ENCODE measurements at places on chromosomes 16 and 17.

DNA sequence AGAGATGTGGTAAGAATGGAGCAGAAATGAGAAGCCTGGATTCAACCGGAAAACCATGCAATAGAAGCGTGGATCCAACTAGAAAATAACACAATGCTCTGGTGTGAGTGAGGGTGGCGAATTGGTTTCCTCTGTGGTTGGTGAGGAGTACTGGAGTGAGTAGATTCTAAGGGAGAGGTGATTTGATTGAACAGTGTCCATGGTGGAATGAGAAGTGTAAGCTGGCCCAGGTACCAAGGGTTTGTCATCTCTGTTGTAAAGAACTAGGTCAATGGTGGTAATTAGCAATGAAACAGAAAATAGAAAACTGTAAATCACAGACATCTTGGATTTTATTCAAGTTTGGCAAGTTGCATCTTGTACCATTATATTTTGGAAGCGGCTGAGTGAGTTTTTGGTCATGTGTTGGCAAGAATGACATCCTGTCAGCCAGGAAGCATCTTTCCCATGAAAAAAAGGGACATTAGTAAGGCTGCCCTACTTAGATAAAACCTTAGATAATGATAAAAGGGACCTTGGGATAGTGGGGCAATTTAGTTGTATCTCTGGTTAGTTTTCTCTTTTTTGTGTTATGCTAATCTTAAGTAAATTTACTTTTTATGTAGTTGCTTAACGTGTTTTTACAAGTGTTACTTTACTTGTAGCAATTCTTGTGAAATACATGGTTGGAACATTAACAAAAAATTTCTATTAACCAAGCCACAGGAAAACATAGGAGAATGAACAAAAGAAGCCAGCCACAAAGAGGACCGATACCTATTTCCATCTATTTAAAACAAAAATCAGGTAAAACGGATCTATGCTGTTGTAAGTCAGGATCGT is 20.9 kb downstream of the HSD17B2 start:
- no peak for DNase-seq

GRCh38 chr17:61490540-61490975 is 38.3 kb downstream of the TBX4 start:
- no peak for DNase-seq

DNA sequence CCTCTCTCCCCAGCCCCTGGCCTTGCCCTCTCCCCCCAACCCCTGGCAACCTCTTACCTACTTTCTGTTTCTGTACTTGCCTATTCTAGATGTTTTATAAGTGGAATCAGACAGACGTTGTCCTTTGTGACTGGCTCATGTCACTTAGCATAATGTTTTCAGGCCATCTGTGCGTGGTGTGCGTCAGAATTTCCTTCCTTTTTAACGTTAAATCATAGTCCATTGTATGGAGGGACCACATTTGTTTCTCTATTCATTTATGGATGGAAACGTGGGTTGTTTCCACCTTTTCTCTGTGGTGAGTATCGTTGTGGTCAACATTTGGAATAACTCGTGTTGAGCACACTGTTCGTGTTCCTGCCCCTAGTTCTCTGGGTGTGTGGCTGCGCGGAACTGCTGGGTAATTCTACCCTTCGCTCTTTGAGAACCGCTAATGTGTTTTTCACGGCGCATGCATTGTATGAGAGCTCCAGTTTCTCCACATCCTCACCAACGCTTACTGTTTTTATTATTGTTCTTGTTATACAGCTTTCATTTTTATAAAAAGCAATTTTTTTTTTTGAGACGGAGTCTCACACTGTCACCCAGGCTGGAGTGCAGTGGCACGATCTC is 26.3 kb downstream of the ACTG1 start:
- DNase-seq = no peak

DNA sequence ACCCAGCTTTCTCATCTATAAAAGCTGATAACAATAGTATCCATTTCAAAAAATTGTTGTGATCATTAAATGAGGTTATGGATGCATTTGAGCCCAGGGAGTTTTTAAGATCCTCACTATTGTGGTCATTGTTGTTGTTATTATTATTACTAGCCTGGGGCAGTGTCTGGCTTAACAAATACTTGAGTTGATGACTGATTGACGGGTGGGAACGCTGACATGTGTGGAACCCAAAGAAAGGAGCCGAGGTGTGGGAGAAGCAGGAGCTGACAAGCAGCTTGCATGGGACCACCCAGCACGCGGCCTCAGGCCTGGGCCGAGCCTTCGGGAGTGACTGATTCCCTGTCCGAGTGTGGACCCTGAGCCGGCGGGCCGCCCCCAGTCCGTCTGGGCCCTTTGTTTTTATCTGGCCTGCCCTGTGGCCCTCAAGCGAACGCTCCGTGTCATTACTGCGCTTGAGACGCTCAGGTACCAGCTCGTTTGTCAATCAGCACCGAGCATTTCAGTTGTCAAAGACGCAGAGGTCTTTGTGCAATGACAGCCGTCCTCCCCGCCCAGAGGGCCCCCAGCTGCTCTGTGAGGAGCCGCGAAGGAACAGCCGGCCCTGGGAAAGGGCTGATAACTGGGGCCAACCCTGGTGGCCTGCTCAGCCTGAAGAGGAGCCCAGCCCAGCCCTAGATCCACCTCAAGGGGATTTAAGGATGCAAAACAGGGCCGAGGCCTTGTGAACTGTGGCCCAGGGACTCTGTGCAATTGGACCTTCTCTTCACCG is 132.9 kb upstream of the FOXF1 start:
- no peak for DNase-seq

- no peak for DNase-seq
Measured at GRCh38 chr17:68353111-68353521, 61.8 kb downstream of the ARSG start.

GRCh38 chr17:29151567-29151966 is 28.6 kb downstream of the MYO18A start:
- peak; percentile 30 for DNase-seq

DNA sequence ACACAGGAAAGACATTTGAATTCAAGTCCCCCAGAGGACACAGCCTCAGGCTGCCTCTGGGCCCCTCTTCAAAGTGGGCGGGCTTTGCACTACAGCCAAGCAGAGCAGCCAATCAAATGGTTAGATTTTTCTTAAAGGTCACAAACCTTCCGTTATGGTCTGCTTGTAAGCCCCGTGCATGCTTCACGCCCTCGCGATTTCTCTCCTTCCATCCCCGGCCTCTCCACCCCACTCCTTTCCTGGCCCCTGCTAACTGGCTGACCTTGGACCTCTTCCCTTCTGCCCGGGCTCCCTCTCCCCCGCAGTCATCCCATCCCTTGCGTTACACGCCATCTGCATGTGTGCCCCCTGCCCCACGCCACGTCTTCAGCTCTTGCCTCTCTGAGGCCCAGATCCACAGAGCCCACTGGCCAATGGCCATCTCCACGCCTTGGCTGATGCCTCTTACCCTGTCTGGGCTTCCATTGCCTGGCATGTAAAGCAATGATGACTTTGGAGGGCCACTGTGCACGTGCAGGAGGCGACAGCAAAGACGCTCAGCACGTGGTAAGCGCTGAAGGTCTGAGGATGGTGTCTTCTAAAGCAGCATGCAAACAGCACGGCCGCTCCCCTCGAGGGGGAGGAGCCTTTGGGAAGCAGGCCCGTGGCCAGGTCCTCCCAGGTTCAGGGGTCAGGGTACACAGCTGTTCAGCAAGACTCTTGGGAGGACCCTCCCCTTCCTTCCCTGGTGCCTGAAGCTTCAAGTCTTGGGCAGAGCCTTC is 86.8 kb downstream of the ZDHHC7 start:
- no peak for DNase-seq

- DNase-seq = no peak
Measured at GRCh38 chr16:88065747-88066142, 114.5 kb downstream of the BANP start.

DNA sequence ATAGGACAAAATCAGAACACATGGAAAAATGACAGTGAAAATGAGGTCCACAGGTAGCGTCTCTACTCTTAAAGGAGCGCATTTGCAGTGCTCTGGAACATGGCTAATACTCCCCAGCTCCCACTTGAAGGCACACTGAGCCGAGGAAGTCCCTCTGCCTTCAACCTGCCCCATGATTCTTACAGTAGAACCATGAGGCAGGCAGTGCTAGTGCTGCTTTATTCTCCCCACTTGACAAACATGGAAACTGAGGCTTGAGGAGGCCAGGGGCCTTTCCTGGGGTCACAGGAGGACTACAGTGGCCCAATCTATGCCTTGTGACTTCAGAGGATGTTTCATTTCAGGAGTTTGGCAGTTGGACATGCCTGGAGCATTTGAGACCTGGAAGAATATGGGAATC is 244.1 kb upstream of the MAF start:
- DNase-seq = no peak

- DNase-seq = no peak
Measured at GRCh38 chr17:75590314-75590761, 2.7 kb downstream of the MYO15B start.

GRCh38 chr17:7823581-7824001 is 10.4 kb upstream of the KDM6B start:
- DNase-seq = no peak

DNA sequence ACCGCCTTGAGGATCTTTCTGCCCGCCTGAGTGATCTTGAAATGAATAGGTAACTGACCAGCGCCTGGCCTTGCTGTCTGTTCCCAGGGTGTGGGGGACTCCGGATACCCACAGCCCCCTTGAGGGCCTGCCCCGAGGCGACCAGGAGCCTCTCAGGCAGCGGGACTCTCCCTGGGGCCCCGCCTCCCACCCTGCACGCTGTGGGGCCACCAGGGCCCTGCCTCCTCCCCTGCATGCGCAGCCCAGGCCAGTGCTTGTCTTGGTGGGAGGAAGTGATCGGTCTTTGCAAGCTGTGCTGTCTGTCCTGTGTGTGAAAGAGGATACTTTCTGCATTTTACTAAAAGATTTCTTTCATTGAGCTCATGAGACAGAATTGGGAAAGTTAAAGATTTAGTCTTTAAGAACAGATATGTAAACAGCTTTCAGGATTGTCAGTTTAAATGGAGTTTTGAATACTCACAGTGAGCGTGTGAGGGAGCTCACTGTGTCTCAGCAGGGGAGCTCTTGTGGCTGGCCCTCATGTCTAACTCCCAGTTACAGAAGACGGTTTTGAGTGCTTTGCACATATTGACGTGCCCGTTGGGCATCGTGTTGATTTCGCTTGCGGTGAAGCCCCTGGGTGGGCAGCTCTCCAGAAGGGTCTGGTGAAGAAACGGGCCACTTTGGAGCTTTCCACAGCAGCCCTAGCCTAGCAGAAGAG is 36.1 kb upstream of the CAPN15 start:
- DNase-seq = no peak

- DNase-seq = no peak
Measured at GRCh38 chr16:52411011-52411410, 135.9 kb downstream of the TOX3 start.

DNA sequence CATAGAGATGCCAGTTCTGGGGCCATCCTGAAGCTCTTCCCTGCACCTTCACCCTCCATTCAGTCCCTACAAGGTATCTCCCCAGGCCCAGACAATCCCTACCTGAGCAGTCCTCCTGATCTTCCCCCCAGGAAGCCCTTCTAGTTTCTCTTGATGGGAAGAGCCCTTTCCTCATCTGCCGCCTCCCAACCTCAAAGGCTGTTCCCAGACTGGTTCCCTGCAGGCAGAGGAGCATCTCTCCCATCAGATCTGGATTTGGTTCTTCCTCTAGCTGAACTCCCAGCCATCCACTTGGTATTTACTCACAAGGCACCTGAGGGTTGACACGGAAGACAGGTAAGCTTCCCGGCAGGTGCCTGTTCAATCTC is 24.6 kb upstream of the PHB1 start:
- no peak for DNase-seq

GRCh38 chr17:4467287-4467686 is 31.4 kb upstream of the SPNS2 start:
- no peak for DNase-seq

- DNase-seq = no peak
Measured at GRCh38 chr16:86436466-86437185, 73.7 kb upstream of the FOXF1 start.

DNA sequence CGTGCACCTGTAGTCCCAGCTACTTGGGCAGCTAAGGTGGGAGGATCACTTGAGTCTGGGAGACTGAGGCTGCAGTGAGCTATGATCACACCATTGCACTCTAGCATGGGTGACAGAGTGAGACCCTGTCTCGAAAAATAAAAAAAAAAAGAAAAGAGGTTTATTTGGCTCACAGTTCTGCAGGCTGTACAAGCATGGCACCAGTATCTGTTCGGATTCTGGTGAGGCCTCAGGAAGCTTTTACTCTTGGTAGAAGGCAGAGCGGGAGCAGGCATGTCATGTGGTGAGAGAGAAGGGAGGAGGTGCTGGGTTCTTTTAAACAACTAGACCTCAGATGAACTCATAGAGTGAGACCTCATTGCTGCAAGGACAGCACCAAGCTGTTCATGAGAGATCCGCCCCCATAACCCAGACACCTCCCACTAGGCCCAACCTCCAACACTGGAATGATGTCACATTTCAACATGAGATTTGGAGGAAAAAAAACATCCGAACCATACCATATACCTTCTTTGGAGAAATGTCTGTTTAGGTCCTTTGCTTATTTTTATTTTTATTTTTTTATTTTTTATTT is 10.3 kb upstream of the RMI2 start:
- no peak for DNase-seq

- no peak for DNase-seq
Measured at GRCh38 chr16:15553313-15554088, 89.5 kb downstream of the MARF1 start.

DNA sequence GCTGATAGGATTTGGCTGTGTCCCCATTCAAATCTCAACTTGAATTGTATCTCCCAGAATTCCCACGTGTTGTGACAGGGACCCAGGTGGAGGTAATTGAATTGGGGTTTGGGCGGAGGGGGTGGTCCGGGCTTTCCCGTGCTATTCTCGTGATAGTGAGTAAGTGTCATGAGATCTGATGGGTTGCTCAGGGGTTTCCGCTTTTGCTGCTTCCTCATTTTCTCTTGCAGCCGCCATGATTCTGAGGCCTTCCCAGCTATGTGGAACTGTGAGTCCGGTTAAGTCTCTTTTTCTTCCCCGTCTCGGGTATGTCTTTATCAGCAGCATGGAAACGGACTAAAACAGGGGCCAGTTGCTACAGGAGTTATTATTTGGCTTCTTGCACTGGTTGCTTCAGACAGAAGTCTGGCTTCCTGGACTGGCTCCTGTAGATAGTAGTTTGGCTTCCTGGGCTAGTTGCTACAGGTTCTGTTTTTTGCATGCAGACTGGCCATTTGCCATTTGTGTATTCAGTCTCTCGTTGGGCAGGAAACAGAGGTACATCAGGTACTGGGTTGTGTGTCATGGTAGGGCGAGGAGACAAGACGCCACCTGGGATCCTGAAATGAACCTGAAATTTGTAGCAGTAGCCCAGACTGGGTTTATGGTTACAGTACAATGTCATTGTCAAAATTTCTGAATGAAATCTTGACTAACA is 32.6 kb downstream of the CNTNAP4 start:
- no peak for DNase-seq

GRCh38 chr17:48002266-48002915 is 31.5 kb downstream of the CDK5RAP3 start:
- DNase-seq = no peak

- DNase-seq = no peak
Measured at GRCh38 chr17:63934183-63935112, 2.3 kb upstream of the CD79B start.

GRCh38 chr17:1490643-1491442 is 1.6 kb downstream of the MYO1C start:
- DNase-seq = peak; percentile 26

- no peak for DNase-seq
Measured at GRCh38 chr17:55440391-55440790, 18.8 kb upstream of the MMD start.
